ENCODE measurements at places on chromosomes 7 and 10.
A peak's percentile ranks its signal among the peaks of the same experiment; 100 is the strongest.

DNA sequence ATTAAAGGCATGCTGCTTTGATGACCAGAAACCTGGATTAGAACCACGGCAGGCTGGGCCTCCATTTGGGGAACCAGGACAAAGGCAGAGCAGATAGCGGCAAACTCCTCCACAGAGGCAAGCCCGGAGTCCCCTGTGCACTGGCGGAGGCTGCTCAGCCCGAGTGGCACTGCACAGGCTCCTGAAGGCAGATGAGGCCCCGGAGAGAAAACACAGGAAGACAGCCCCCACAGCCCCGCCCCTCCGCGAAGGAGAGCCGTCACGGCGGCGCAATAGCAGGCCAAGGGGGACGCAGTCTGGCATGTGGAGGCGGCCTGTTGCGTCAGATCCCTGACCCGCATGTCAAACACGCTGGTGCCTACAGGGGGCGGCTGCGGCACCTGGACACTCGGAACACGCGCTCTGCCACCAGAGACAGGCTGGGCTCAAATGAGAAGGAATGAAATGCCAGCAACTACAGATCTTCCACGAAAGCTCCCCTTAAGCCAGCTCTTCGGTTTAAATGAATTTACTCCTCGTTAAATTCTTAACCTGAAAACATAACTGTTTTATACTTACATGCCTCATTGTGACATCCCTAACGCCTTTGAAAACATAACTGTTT is 128.5 kb downstream of the MAD1L1 start:
- DNase-seq: peak; percentile 63

GRCh38 chr10:11677480-11677879 is 64.7 kb upstream of the ECHDC3 start:
- DNase-seq: no peak

DNA sequence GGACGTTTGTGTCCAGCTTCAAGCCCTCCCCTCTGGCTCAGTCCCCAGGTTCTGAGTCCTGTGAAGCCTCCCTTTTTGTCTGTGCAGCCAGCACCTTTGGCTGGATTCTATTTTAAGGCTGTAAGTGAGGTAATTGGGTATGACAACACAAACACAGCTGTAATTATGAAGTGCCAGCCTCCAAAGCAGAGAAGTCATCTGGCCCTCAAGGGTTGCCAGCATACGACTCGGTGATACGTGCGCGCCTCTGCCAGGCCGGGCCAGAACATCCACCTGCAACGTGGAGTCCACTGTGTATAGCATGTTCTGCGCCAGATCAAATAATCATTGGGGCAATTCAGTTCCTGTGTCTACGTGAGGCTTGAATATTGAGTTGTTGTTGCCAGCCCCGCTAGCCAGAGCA is 6.7 kb upstream of the FAM180A start:
- no peak for DNase-seq

GRCh38 chr7:157822688-157823031 is 485.9 kb downstream of the DNAJB6 start:
- no peak for DNase-seq

GRCh38 chr7:118040562-118040961 is 143.4 kb upstream of the LSM8 start:
- no peak for DNase-seq

GRCh38 chr7:88775838-88776237 is 16.3 kb downstream of the ZNF804B start:
- DNase-seq: no peak

DNA sequence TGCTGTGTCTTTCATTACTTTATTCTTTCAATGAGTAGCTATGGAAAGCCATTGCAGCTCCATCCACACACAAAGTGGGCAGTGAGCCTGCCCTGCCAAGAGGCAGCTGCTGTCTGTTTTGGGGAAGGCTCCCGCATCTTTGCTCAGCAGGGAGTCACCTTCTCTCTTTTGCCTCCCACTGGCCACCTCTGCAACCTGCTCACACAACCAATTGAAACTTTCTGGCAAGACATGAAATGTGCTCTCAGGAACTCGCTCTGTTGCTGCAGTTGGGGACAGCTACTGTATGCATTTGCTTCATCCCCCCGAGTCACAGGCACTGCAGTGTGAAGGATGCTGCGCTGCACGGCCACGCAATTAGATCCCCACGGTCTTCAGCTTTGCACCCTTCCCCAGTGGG is 244.8 kb upstream of the NFE2L3 start:
- DNase-seq: no peak

DNA sequence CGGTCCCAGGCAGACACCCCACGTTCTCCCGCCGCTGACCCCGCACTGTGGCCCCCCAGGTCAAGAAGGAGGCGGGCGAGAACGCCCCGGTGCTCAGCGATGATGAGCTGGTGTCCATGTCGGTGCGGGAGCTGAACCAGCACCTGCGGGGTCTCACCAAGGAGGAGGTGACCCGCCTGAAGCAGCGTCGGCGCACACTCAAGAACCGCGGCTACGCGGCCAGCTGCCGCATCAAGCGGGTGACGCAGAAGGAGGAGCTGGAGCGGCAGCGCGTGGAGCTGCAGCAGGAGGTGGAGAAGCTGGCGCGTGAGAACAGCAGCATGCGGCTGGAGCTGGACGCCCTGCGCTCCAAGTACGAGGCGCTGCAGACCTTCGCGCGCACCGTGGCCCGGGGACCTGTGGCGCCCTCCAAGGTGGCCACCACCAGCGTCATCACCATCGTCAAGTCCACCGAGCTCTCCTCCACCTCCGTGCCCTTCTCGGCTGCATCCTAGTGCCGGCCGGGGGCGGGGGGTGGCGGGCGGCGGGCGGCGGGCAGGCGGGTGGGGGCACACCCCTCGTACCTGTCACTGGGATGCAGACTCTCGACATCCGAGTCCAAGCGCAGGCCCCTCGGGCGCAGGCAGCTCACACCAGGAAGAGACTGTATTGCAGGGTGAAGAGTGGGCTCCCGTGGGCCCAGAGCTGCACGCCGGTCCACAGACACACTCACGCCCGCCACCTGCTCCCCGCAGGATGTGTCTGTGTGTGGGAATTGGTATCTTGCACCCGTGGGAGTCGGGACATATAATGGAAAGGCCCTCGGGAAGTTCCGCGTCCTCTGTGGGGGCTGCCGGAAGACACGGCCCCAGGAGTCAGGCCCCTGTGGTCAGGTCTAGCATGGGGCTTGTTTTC is 9.6 kb downstream of the MAFK start:
- DNase-seq: no peak

DNA sequence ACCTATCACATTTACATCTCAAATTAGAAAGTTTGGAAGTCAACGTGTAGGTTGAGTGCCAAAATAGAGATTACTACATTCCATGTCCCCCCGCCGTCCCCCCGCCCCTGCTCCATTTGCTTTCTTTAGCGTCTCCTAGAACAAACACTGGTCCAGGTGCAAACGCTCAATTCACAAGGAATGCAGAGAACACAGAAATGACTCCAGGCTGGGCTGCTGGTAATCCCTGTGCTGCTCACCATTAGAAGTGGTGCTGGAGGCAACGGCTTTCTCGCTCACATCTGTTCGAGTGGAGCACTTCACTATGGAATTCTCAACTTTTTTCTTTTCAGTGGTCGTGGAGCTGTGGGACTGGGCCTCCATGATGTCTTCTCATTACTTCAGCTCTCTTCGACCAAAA is 14.1 kb downstream of the GLI3 start:
- DNase-seq: no peak

GRCh38 chr7:115356139-115356746 is 434.3 kb downstream of the MDFIC start:
- no peak for DNase-seq

GRCh38 chr10:824946-825345 is 106.6 kb downstream of the LARP4B start:
- no peak for DNase-seq

GRCh38 chr10:79067241-79068202 is 1.2 kb upstream of the ZMIZ1 start:
- DNase-seq: peak; percentile 70

DNA sequence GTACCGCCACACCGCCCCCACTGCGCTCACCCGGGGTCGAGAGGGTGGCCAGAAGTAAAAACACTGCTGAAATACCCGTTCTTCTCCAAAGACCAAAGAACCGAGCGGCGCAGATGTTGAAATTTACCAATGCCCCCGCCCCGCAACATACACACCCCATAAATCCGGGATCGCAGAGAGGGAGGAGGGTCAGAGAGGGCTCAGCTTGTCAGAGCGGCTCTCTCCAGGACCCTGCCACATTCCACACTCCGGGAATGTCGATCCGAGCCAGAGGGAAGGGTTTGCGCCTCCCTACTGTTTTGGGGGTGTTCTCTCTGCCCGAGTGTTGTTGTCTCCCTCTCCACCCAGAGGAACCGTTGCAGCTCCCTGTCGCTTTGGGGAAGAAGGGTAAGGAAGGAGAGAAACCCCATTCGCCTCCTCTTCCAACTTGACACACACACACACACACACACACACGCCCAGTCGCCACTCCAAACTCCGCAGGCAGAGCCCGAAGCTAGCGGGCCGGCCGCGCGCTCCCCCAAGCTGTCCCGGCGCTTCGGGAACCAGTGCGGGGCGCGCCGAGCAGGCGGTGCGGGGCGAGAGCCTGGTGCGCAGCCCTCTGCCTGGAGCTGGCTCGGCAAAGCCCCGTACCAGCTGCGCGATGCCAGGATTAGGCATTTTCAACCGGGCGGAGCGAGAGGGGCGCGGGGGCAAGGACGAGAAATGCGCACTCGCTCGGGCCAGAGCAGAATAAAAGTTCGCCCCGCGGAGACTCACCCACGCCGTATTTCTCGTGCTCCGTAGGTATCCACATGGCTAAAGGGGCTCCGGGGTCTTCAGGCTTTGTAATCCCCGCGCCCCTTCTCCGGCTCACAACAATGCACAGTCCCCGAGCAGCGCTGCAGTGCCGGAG is 609 bp downstream of the DOCK4 start:
- DNase-seq: no peak

DNA sequence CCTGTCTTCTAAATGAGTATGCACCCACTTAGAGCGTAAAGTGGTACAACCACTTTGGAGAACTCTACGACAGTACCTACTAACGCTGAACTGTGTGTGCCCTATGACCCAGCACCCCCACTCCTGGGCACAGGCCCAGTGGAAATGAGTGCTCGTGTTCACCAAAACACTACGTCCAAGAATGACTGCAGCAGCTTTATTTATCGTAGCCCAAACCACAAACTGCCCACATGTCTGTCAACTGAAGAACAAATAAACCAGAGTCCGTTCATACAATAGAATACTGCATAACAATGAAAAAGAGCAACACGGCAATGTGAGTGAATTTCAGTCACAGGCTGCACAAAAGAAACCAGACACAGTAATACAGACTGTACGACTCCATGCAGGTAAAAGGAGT is 35.4 kb downstream of the TLL2 start:
- no peak for DNase-seq

DNA sequence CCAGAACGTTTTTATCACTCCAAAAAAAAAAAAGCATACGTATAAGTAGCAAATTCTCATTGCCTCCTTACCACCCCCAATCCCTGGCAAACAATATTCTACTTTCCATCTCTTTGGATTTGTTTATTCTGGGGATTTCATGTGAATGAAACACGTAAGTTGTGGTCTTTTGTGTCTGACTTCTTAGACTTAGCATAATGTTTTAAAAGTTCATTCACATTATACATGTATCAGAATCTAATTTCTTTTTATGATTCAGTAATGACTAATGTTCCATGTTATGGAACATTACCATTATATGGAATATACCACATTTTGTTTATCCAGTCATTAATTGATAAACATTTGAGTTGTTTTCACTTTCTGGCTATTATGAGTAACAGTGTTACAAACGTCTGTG is 12.5 kb upstream of the KLHL7 start:
- DNase-seq: no peak

DNA sequence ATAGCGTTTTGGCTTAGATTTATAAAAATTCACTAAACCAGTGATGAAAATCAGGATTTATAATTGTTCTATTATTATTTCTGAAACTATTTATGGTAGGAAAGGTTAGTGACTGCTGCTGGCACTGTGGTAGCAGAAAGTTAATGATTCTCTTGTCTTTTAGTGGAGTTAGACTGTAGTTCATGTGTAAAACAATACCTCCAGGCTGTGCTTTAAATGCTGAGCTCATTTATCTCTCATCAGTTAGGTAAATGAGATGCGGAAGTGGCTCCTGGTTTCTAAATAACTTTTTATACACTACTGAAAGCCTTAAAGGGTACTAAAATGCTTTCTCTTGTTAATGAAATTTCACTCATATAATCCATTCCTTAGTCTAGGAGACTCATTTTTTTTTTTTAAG is 326.8 kb upstream of the POT1 start:
- no peak for DNase-seq
